ENCODE measurements at places on chromosomes 11 and 22.

DNA sequence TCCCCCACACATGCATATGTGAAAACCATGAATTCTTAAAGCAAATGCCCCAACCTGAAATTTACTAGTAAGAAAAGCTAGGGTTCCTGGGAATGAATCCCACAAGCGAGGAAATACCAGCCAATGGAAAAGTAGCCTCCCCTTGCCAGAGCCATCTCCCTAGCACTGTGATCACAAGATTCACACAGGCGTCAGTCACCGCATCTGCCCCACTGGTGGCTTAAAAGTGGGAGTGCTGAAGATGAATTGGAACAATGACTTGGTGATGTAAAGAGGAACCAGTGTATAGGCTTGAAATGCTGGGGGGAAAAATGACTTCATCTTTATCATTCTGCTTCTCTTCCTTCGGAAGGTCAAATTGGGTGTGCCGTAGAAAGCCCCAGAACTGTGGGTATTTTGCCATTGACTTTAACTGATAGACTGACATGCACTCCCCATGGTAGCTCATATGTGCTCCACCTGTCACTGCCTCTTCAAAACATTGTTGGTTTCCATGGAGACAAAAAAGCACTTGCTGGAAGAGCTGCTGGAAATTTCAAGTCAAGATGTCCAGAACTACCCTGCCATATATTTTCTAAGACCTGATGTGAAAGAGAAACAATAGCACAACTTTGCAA is 19.2 kb upstream of the ASPHD2 start:
- no peak for DNase-seq

GRCh38 chr11:76361776-76362175 is 19.2 kb downstream of the THAP12 start:
- DNase-seq: no peak

DNA sequence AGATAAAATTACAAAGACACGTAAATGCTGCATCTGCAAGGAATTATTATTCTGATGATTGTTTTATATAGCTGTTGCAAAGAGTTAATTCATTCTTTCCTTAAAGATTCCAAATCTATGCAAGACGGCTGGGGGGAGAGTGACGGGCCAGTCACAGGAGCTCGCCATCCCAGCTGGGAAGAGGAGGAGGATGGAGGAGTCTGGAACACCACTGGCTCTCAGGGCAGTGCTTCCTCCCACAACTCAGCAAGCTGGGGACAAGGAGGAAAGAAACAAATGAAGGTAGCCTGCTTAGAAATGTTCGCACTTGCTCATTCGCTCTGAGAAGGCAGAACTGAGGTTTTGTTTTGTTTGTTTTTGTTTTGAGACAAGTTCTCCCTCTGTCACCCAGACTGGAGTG is 73.0 kb upstream of the ADSL start:
- DNase-seq: no peak

- DNase-seq: no peak
These were observed 4.0 kb upstream of the TP53AIP1 start for GRCh38 chr11:128946648-128947047.

GRCh38 chr11:85694385-85694980 is 8.5 kb upstream of the CCDC89 start:
- no peak for DNase-seq

DNA sequence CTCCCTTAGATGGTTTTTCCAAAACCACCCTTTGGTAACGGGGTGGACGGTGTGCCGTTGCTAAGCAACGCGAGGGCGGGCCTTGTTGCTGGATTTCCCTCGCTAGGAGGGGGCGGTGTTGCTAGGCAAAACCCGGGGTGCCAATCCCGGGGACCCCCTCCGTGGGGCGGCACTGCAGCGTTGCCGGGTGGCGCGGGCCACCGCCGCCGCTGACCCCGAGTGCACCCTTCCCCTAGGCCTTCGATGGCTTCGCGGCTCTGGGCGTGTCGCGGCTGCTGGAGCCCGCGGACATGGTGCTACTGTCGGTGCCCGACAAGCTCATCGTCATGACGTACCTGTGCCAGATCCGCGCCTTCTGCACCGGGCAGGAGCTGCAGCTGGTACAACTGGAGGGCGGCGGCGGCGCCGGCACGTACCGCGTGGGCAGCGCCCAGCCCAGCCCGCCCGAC is 8.9 kb downstream of the EHBP1L1 start:
- no peak for DNase-seq

DNA sequence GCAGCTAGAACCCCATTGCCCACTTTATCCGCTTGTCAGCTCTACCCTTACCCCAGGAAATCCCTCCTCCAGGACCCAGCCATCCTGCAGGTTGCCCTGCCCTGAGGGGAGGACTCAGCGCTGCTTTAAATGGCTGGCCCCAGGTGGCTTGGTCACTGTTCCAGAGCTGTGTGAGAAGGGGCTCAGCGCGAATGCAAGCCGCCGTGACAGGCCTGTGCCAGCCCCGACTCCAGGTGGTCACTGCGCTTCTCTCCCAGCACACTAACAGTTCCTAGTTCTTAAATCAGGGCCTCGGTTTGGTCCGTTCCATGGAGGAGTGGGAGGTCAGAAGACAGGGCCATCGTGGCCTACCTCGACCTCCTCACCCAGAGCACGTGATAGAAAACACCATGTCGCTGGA is 65.7 kb upstream of the TBCEL start:
- no peak for DNase-seq

- DNase-seq: no peak
These were observed 3.1 kb upstream of the PANX3 start for GRCh38 chr11:124608147-124608546.

DNA sequence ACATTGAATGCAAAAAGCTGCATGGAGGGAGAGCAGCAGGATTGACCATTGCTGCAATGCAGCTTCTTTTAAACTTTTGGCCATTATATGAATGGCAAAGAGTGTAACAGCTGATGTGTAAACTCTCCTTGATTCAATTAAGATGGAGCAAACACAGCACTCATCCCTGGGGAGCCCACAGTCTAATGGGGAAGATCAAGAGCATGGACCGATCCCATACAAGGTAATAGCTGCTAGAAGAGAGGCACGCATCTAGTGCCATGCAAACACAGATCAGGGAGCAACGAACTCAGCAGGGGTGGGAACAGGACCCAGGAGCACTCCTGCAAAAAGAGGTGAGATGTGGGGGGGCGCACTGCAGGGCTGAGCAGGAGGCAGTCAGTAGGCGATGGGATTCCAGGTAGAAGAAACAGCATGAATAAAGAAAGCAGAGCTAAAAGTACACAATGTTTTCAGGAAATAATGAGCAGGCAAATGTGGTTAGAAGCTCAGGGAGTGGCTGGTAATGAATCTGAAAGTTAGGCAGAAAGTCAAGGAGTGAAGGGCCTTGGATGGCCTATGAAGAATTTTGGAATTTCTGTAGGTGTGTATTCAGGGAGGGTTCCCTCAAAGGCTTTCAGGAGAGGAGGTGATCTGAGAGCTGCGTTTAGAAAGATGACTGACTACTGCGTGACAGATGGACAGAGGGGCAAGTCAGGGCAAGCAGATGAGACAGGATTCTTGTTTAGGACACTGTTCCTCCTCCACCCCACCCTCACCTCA is 17.2 kb upstream of the BMAL1 start:
- no peak for DNase-seq

DNA sequence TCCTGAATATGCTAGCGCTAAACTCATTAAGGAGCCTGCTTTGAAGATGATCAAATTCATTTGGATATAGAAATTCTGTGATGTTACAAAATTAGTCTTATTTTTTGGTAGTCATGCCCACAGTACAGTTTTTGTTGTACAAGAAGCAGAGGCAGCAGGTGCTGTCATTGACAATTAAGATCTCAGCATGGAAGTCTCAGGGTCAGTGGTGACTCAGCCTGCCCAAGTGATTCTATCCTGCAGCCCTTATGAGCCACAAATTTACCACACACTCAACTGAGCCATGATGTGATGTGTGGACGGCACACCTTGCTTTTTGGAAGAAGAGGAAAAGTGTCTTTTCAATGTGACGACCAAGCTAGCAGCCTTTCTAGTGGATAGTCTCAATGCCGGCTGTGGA is 153.6 kb upstream of the SORL1-AS1 start:
- no peak for DNase-seq

GRCh38 chr11:89437317-89437716 is 53.9 kb downstream of the NOX4 start:
- no peak for DNase-seq

DNA sequence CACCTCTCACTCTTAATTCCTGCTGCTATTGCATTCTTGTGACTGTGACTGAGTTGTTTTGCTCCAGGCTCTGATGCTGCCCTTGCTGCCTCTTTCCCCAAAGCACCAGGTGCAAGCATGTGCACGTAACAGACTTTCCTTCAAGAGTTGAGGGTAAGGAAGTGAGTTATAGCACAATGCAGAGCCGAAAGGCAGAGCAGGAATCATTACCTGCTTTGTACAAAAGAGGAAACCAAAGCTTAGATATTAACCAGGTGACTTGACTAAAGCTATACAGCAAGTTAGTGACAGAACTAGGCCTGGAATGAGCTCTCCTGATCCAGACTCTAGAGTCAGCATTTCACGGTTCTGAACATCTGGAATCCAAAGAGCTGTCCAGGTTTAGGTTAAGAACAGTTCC is 33.6 kb downstream of the NEU3 start:
- DNase-seq: no peak

DNA sequence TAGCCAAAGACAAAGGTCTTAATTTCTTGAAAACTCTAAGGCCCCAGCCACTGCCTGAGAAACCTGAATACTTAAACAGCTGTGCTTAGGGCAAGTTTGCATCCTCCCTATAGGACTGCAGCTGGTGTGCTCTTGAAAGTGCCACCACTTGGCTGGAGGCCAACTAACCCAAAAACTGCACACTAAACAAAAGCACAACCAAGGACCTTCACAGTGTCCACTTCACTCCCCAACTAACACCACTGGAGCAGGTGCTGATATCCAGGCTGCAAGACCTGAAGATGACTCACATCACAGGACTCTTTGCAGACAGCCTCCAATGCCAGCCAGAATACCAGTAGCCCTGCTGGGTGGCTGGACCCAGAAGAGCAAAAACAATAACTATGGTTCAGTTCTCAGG is 357.7 kb upstream of the ARHGAP42 start:
- DNase-seq: no peak

DNA sequence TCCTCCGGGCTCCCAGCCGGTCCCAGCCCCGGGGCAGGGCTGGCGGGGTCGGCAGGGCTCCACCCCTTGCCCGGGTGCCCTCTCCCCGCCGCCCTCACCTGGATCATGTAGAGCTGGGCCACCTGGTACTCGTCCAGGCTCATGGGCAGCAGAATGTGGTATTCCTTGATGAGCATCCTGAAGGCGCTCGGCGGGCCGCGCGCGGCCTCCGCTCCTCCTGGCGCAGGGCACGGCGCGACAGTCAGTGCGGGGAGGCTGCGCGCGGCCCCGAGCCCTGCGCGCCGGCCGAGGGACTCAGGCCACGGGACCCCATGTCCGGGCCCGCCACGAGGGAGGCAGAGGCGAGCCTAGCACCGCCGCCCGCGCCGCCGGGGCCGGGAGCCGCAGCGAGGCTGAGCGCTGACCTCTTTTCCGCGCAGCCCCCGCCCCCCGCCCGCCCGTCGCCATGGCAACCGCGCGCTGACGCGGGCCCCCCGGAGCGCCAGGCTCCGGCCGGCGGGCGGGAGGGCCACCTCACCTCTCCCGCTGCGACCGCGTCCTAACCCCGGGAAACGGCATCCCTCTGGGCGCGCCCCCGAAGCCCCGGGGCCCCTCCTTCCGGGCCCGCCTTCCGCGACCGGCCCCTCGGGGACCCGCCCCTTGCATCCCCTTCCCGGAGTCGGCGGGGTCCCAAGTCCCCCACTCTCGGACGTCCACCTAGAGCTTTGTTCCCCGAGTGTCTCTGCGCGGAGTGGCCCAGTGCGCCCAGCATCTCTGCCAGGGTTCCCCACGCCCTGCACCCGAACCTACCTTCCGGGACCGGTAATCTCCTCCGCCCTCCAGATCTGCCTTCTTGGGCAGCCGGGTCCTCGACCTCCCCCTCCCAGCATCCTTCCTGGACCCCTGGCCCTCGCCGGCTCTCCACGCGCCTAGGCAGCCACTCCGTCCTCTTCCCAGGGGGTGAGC is 886 bp downstream of the PITPNM1 start:
- peak; percentile 40 for DNase-seq

- no peak for DNase-seq
These were observed 134.3 kb upstream of the C11orf58 start for GRCh38 chr11:16603890-16604793.

GRCh38 chr22:39960791-39961746 is 872 bp downstream of the TMA7B start:
- DNase-seq: peak; percentile 62

GRCh38 chr11:91326280-91326679 is 898.3 kb upstream of the FAT3 start:
- no peak for DNase-seq

DNA sequence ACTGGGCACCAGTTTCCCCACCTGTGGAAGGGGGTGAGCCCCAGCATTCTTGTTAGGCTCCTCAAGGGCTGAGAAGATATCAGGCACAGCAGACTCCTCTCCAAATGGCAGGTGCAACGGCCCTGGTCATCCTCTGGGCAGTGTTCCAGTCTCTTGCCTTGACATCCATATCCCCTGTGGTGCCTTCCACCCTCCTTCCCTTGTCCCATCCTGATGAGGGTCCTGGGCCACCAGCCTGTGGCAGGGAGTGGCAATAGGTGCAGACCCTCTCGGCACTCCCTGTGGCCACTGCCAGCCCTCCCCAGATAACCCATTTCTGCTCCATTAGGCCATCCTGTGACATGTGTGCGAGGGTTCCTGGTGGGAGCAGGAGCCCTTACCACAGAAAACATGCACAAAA is 78.8 kb upstream of the NECTIN1 start:
- no peak for DNase-seq

GRCh38 chr22:31177420-31178162 is 17.6 kb downstream of the RNF185 start:
- no peak for DNase-seq

Data from activated T-cell treated with anti-CD3 and anti-CD28 coated beads for 48 hours (primary cell).